Stimulated activated CD8-positive, alpha-beta memory T cell treated with anti-CD3 and anti-CD28 coated beads, Interleukin-7, amount 100 ng/mL, for 48 hours (primary cell): ENCODE measurements at places on chromosomes 3 and 15.

- DNase-seq, result no peak
Observed at GRCh38 chr15:57932348-57932747, 133.2 kb downstream of the ALDH1A2 start.

DNA sequence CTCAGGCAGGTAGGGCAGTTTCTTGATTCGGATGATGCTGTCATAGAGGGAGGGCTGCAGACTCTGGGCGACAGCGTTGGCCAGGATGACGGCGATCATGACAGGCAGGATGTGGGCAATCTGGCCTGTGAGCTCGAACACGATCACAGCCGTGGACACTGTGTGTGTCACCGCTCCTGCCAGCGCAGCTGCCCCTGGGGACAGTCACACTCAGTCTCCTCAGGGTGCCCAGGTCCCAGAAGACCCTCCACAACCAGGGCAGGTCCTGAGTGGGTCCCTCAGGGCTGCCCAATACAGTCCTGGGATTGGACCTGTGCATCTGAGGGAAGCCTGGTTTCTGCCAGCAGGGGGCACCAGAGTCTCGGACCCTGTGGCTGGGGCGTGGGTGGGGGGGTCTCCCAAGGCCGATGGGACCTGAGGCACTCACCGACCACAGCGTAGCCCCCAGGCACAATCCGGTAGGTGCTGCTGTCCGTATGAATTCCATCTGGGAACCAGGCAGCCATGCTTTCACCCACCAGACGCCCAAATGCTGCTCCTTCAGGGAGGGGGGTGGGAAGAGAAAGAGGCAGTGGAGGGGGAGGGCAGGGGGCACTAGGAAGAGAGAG, 7.2 kb downstream of the CLCN2 start:
- peak; percentile 51 for DNase-seq

DNA sequence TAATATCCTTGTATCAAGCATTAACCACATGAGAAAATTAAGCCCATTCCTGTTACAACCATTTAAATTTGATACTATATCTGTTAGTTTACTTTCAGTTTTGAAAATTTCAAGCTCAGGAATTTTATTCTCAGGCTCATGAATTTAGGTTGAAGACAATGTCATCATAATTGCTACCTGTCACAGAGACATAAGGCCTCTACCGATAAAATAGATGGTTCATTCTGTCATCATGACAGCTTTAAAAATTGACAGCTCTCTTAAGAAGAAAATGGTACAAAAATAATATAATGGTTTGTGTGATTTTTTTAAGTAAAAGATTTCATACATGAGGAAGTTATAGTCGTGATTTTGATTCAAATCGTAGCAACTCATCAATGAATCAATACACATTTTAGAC, 1003.2 kb downstream of the ROBO1 start:
- no peak for DNase-seq

- DNase-seq, result no peak
Observed at GRCh38 chr15:32649342-32649741, 7.8 kb downstream of the SCG5 start.
